Activated naive CD4-positive, alpha-beta T cell treated with anti-CD3 and anti-CD28 coated beads, Interleukin-2, amount 50 U/mL, for 72 hours (primary cell): ENCODE measurements at places on chromosomes 2 and 18.
A peak's percentile ranks its signal among the peaks of the same experiment; 100 is the strongest.

GRCh38 chr2:203871371-203871983, 3.9 kb downstream of the CTLA4 start:
- peak; percentile 51 for DNase-seq

GRCh38 chr2:99811544-99811943, 321.7 kb upstream of the REV1 start:
- no peak for DNase-seq

DNA sequence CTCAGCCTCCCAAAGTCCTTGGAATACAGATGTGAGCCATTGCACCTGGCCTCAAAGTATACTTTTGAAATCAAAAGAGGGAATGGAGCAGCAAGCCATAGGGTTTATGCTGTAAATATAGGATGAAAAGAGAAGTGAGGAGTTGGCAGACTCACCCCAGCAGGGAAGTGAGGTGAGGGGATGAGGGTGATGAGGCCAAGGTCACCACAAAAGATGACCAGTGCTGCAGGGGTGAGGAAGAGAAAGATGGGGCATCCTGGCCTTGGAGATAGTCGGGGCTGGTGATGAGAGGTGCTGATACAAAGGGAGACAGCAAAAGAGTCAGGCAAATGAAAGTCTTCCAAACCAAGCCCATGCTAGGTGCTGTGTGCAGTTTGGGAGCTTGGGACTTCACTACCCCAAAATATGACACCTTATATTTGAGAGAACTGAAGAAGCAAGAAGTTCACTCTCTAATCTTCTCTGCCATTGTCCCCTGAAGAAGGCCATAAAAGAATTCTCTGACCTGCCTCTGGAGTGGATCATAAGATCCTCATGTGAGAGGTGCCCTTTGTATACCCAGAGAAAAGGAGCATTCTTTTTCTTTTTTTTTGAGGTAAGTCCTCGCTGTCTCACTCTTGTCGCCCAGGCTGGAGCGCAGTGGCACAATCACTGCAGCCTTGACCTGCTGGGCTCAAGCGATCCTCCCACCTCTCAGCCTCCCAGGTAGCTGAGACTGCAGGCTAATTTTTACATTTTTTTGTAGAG, 31.0 kb downstream of the TGIF1 start:
- no peak for DNase-seq

DNA sequence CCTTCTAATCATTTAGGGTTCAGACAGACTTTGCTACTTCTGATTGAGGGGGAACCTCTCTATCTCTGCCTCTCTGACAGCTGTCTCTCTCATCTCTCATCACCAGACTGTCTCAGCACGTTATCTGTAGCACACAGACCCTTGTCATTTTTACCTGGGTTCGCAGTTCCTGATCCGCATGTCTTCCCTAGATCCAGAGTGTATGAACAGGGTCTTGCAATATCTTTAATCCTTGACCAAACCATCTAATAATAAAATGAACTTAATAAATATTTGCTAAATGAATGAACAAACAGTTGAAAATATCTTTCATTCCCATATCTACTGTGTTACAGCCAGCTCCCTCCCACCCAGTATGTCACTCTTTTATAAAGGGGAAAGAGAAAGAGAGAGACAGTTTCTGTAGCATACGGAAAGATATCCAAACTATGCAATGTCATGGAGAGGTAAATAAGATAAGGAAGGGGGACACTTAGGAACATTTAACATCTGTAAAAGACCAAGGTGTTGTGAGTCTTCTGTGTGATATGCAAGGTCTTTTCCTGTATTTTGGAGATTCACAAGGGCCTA, 507.6 kb downstream of the SUCLG1 start:
- no peak for DNase-seq

GRCh38 chr2:11094021-11094810, 61.1 kb upstream of the SLC66A3 start:
- DNase-seq = no peak

GRCh38 chr2:162934191-162934590, 95.6 kb upstream of the KCNH7 start:
- no peak for DNase-seq

- no peak for DNase-seq
Measured at GRCh38 chr2:55403256-55403998, 16.2 kb downstream of the CCDC88A start.

DNA sequence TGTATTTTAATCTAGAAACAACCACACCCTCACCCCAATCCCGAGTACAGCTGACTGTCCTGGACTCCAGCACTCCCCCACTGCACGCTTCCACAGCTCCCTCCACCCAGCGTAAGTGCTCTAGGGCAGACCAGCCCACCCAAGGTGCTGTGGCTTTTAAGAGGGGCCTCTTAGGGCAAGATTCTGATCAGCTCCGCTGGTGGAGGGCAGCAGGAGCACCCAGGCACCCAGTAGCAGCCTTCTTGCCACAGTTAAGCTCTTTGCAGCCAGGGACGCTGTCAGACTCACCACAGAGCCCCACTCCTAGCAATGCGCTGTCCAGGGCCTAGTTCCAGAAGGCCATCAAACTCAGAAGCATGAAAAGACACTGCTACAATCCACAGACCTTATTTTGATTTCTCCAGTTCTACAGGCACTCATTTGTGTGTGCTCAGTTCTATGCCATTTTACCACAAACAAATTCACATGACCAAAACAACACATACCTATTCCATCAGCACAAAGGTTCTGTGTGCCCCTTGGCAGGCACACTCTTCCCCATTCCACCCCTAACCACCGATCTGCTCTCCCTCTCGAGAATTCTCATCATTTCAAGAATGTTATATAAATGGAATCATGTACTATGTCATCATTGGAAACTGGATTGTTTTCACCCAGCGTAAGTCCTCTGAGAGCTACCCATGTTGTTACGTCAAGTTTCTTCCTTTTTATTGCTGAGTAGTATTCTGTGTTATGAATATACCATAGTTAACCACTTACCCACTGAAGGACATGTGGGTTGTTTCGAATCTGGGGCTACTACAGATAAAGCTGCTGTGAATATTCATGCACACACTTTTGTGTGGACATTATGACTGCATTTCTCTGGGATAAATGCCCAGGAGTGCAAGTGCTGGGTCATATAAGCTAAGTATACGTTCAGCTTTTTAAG, 40.4 kb downstream of the PTPN2 start:
- DNase-seq = no peak

- DNase-seq = no peak
Measured at GRCh38 chr18:34330308-34330707, 105.6 kb upstream of the NOL4 start.

DNA sequence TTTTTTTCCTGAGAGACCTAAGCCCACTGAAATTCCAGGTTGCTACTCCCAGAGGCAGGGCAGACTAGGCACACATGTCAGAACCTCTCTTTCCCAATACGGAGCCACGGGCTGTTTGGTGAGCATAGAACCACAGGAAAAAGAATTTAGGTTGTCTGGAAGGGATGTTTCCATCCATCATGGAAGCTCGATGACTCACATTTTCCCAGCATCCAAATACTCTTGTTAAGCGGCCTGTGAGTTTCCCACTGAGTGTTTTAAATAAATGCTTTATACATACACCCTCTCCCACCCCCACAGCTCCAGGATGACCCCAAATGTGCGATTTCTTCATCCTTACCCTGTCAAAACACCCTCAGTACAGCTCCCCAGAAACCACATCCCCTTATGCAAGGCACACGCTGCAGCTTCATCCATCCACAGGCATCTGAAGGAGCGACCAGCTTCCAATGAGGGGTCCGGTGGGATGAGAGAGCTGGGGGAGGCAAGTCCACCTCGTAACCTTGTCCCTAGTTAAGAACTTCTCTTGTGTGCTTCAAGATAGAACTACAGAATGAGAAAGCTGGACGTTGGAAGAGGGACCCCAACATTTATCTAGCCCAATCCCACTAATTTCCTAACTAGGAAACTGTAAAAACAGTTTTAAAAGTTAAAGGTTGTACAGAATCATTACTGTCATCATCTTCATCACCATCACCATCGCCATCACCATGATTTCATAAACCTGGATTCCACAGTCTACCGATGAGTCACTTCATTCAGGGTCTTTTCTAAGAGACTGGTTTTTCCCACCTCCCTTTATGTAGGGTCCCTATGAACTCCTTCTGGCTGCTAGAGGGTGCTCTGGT, 63.5 kb upstream of the FZD7 start:
- no peak for DNase-seq

DNA sequence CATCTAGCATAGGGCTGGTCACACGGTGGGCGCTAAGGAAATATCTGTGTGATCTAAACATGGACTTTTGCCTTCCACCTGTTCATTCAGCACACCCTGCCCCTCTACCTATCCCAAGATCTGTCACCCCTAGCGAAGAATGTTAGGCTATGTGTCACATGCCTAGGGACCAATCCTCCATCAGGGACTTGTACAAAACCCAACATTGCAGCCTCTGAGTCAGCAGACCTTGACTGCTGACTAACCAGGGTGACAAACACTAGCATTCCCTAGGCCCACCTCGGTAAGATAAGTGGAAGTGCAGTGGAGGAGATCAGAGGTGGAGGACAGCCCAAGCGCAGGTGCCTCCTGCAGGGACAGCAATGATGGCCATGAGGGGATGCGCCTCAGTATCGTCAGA, 99.2 kb downstream of the SOX11 start:
- no peak for DNase-seq

GRCh38 chr2:123163398-123163797, 861.7 kb upstream of the CNTNAP5 start:
- DNase-seq = no peak

GRCh38 chr2:100119235-100119634, 23.2 kb downstream of the AFF3 start:
- no peak for DNase-seq
